ENCODE measurements at places on chromosomes 1 and 21. TPM values are rescaled to one million over a fixed set of nuclear protein-coding genes. Genes with fewer than 3 reads are reported as not detected.

The FAM78B gene
- 1.2 TPM for polyA plus RNA-seq

The LRRN2 gene
- 0.65 TPM for polyA plus RNA-seq

The ROR1 gene
- polyA plus RNA-seq = 4.1 TPM

The CFAP74 gene
- not detected for polyA plus RNA-seq

The MTARC1 gene
- polyA plus RNA-seq = 3.7 TPM

The MR1 gene
- polyA plus RNA-seq = 0.65 TPM

Measured in heart left ventricle (tissue), 16 donors.